Activated B cell treated with CpG ODN at 0.5 μM for 24 hours (primary cell): ENCODE measurements at places on chromosomes 5 and 9. TPM values are rescaled to one million over a fixed set of nuclear protein-coding genes. Genes with fewer than 3 reads are reported as not detected.

Gene APBA1
- not detected in 2 replicates for total RNA-seq

Gene DNAI1
- total RNA-seq, result not detected in 2 replicates

- no peaks in the 10 kb centered on the region for H3K4me1 ChIP-seq
- DNase-seq, result no peak
- H3K27ac ChIP-seq, result no peak overlapping the region
- no peaks in the 10 kb centered on the region for H3K27me3 ChIP-seq
- H3K4me3 ChIP-seq, result no peak overlapping the region
These were observed 39.3 kb upstream of the SLC27A6 start for GRCh38 chr5:128925973-128926372.

GRCh38 chr5:32843531-32843895 lies 132.4 kb downstream of the NPR3 start:
- H3K36me3 ChIP-seq, result no peaks in the 10 kb centered on the region
- H3K27ac ChIP-seq, result no peak overlapping the region
- H3K4me3 ChIP-seq, result no peak overlapping the region
- H3K27me3 ChIP-seq, result no peaks in the 10 kb centered on the region
- no peaks in the 10 kb centered on the region for H3K4me1 ChIP-seq
- no peak for DNase-seq

DNA sequence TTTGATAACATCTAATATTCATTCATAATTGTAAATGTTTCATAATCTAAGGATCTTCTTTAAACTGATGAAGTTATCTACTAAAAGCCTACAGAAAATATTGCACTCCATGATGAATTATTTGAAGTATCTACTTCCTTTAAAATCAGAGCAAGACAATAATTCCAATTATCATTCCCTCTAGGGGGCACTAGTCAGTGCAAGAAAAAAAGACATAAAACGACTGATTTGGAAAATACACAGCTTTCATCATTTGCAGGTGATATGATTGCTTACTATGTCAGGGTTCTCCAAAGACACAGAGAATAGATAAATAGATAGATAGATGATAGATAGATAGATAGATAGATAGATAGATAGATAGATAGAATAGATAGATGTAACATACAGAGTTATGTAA lies 13.5 kb upstream of the GRM6 start:
- H3K4me3 ChIP-seq, result no peak overlapping the region
- DNase-seq, result no peak
- no peaks in the 10 kb centered on the region for H3K4me1 ChIP-seq
- no peak overlapping the region for H3K27ac ChIP-seq
- H3K27me3 ChIP-seq, result peaks cover 3% of the 10 kb centered on the region
- H3K36me3 ChIP-seq, result no peaks in the 10 kb centered on the region

DNA sequence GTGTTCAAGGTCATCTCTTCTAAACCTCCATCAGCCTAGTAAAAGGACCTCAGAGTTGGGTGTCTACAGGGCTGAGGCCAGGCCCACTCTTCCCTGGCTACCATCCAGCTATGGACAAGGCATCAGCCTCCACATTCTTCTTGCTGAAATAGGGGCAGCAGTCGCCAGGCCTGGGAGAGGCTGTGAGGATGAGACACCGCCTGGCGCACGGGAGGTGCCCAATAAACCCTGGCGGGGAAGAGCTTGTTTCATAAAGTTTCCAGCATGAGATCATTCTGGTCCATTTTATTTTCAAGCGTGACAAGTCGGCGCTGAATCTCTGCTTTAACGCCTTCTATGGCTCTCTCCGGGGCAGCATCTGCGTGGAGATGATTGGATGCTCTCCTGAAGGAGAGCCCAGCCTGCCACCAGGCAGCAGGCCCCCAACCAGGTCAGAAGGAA lies 153.4 kb downstream of the OLFM1 start:
- peaks cover 10% of the 10 kb centered on the region for H3K27me3 ChIP-seq
- H3K36me3 ChIP-seq, result no peaks in the 10 kb centered on the region
- H3K4me3 ChIP-seq, result no peak overlapping the region
- DNase-seq, result no peak
- H3K27ac ChIP-seq, result no peak overlapping the region
- H3K4me1 ChIP-seq, result no peaks in the 10 kb centered on the region

- no peak overlapping the region for H3K27ac ChIP-seq
- H3K36me3 ChIP-seq, result no peaks in the 10 kb centered on the region
- no peak for DNase-seq
- no peak overlapping the region for H3K4me3 ChIP-seq
- H3K4me1 ChIP-seq, result no peaks in the 10 kb centered on the region
These were observed 280.6 kb upstream of the PIK3R1 start for GRCh38 chr5:67934976-67935375.

GRCh38 chr5:126138281-126138931 lies 284.8 kb upstream of the GRAMD2B start:
- no peaks in the 10 kb centered on the region for H3K4me1 ChIP-seq
- peaks cover 2% of the 10 kb centered on the region for H3K27me3 ChIP-seq
- H3K4me3 ChIP-seq, result no peak overlapping the region
- no peak overlapping the region for H3K27ac ChIP-seq
- no peaks in the 10 kb centered on the region for H3K36me3 ChIP-seq

DNA sequence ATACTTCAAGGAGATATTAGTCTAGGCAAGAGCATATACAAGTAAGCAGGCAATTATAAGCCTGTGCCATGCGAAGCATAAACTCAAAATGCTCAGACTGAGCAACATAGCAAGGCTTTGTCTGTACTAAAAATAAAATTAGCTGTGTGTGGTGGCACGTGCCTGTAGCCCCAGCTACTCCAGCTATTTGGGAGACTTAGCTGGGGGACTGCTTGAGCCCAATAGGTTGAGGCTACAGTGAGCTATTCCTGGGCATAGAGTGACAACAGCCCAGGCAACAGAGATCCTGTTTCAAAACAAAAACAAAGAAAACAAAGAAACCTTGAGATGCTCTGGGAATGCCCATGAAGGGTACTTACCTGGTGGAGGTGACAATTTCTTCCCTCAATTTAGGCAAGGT lies 130.5 kb upstream of the ZNF608 start:
- H3K4me1 ChIP-seq, result peaks cover 10% of the 10 kb centered on the region
- no peaks in the 10 kb centered on the region for H3K36me3 ChIP-seq
- no peak for DNase-seq
- no peak overlapping the region for H3K27ac ChIP-seq
- no peaks in the 10 kb centered on the region for H3K27me3 ChIP-seq
